ENCODE measurements at places on chromosomes 5 and 9.

DNA sequence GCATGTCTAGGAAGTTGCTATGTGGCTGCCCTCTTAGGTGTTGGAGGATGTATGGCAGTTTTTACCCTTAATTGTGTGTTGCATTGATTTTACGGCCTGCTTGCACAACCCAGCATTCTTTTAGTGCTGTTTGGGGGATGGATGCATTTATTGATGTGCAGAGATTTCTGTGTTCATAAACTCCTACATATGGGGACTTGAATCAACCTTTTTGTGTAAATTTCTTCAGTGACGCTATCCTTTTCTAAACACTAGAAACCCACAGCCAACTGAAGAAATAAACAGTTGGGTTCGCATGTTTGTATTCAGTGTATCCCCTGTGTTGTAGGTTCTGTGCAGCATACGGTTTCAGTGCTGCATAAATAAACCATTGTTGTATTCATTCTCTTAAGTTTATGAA lies 263.7 kb downstream of the RASEF start:
- DNase-seq = no peak

DNA sequence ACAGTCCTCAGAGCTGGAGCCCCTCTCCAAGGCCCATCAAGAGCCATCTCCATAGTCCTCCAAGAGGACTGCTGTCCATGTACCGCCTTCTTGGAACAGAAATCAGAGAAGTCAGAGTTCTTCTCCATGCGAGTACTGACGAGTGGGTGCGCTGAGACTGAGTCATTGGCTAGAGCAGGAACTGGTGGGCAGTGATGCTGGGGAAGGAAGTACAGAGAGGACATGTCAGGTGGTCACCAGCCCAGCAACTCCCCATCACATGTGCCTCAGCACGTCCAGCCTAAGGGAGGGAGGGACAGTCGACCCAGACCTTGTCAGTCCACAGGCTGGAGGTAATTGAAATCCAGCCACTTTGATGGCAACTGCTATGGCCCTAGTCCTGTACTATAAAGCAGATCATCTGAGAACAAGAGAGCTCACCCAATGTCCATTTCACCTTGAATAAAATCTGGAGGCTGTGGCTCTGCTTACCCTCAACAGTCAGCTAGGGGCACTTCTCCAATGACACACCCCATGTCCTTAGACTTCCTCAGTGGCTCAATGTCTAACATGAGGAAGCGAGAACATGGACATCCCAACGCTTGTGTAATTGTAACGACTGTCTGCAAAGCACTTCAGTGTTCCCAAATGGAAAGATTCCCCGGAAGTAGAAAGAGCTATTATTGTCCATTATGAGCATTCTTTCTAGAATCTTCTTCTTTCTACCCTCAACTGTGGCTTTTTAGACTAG lies 15.0 kb upstream of the FBP1 start:
- no peak for DNase-seq

GRCh38 chr5:144567421-144567780 lies 396.7 kb downstream of the KCTD16 start:
- DNase-seq = no peak

DNA sequence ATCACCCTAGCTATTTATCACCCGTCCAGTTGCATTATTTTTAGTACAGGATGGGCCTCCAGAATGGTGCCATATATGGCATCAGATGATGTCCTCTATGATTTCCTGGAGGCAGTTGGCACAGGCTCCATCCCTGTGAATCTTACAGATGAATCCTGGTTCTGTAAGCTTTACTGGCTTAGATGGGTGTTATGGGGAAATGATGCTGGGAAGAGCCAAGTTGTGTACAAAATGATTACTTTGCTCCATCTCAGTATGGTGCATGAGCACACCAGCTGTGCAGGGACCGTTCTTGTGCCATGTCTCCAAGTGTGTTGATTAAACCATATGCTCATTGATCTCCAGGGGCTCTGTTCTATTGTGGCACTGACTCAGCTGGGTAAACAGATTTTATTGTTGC lies 755.7 kb downstream of the TLR4 start:
- no peak for DNase-seq

DNA sequence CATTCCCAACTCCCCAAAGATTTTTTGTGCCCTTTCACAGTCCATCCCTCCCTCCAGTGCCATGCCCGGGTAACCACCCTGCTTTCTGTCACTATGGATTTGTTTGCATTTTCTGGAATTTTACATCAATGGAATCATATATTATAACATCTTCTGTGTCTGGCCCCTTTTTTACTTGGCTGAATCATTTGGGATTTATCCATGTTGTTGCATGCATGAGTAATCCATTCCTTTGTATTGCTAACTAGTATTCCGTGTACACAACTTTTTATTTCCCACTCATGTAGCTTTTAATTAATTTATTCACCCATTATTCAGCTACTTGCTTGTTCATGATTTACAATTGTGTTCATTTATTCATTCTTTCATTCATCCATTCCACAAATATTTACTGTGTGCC lies 94.1 kb downstream of the FGF18 start:
- no peak for DNase-seq

DNA sequence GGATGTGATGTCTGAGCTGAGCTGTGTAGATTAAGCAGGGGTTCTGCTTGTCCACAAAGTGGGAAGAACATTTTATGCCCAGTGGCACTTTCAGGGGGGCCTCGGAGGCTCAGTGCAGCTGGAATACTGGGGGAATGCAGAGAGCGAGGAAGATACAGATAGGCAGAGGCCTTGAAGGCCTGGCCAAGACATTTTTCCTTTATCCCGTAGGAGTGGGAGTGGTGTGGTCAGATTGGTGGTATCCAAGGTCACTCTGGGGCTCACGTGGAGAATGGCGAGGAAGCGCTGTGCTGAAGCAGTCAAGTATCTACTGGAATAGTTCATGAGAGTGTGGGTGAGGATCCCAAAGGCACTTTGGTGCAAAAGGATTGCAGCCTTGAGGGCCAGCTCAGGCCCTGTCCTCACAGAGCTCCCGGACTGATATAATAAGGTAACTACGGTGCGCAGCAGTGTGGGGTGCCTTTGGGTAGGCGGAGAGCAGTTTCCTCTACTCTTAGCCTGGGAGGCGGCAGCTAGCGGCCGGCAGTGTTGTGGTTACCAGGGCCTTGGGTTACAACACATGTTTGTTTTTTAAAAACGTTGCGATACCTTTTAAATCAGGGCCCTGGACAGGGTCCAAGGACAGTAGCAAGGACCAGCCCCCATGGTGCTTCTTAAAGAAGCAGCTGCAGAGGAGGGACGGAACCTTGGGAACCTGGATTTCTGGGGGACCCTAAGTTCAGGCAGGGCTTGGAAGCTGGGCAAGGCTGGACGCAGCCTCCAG lies 10.8 kb upstream of the CCDC69 start:
- DNase-seq = no peak

DNA sequence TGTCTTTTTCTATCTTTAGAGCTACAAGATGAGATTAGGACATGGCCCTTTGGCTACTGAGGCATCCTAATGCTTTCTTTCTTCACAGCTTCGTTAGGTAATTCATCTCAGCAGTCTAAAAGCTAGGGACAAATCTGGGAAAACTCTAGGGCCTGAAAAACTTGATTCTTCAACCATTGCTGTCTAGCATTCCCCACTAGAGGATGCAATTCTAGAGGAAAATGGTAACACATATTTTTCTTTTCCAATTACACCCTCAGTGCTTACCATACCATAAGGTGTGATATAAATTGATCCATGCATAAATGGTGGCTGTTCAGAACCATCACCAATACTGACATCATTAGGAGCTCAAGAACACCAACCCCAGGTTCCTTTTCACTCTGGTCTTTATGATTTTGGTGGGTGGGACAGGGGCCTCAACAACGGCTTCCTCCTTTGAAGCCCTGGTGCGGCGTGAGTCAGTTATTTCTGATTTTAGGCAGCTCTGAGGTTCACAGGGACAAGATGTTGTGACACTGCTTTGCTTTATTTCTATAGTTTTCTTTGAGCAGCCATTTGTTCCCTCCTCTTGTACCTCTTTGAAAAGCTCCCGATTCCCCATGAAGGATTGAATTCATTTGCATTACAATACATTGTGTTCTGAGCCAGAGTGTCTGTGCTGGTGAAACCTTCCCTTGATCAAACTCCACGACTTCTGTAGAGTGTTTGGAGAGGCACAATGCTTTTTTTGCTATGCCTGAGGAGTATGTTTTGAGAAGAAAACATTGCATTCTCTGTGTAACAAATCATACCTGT lies 526.0 kb upstream of the TRPC7 start:
- no peak for DNase-seq

- DNase-seq = no peak
Observed at GRCh38 chr5:64654561-64654938, 35.8 kb upstream of the SHISAL2B start.

DNA sequence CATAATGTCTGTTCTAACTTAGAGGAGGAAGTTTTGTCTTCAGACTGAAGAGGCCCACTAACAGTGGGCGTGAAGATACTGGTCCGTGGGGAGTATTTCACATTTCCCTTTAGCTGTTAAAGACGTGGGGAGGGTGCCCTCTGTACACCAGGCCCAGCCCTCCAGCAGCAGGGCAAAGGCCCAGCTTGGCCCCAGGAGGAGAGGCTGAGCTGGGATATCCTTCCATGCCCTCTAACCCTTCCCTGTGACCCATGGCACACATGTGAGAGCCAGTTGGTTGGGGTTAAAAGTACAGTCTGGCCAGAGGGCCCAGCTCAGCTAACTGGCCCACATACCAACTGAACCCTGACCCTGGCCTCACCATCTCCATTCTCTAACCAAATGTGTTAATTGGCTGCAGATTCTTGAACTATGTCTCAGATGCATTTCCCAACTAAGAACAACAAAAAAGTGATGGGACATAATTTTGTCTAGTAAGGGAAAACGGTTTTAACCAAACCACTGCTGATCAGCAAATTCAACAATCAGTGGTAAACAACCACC lies 74.4 kb downstream of the LHFPL2 start:
- DNase-seq = no peak

DNA sequence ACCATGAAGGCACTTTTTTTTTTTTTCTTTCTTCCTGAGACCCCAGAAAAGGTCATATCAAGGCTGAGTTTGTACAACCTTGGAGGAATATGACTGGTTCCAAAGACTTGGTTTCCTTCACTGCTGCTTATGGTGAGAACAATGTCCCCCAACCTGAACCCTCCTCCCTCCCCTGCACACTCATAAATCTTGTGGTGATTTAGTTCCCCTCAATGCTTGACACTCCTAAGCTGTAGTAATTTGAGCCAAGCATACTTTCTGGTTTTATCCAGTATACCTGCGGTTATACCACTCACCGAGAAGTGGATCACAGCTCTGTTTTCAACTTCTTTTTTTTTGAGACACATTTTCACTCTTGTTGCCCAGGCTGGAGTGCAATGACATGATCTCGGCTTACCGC lies 149.9 kb upstream of the KLF4 start:
- no peak for DNase-seq

- DNase-seq = no peak
Observed at GRCh38 chr5:102826629-102827028, 71.5 kb downstream of the PAM start.

DNA sequence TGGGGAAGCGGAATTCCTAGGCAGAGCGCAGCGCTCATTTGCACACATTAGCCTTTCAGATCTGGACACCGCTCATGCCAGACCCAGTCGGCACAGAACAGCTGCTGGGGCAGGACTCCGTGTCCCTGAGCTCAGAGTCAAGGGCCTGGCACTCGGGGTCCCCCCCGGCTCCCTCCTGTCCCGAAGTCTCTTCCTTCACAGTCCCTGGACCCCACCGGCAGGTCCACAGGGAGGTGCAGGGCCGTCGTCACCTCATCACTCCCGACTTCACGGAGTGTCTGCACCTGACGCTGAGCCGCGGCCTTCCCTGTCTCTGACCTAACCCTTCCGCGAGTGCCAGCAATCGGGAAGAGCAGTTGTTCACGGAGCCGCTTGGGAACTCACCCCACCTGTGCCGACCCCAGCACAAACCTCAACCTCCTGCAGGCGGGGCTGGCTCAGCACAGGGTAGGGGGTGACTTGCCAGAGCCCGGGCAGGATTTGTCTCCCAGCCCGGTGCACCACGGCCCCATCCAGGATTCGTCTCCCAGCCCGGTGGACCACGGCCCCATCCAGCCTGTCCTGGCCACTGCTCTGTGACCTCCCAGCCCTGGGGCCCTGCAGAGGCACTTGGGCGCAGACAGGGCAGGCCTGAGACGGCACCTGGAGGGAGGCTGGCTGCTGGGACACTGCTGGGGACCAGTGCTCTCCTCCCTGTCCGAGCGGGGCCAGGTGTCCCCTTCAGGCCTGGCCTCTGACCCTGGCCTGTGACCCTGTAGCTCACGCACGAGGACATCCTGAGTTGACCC lies 9.9 kb upstream of the SLC9A3 start:
- peak; percentile 83 for DNase-seq

DNA sequence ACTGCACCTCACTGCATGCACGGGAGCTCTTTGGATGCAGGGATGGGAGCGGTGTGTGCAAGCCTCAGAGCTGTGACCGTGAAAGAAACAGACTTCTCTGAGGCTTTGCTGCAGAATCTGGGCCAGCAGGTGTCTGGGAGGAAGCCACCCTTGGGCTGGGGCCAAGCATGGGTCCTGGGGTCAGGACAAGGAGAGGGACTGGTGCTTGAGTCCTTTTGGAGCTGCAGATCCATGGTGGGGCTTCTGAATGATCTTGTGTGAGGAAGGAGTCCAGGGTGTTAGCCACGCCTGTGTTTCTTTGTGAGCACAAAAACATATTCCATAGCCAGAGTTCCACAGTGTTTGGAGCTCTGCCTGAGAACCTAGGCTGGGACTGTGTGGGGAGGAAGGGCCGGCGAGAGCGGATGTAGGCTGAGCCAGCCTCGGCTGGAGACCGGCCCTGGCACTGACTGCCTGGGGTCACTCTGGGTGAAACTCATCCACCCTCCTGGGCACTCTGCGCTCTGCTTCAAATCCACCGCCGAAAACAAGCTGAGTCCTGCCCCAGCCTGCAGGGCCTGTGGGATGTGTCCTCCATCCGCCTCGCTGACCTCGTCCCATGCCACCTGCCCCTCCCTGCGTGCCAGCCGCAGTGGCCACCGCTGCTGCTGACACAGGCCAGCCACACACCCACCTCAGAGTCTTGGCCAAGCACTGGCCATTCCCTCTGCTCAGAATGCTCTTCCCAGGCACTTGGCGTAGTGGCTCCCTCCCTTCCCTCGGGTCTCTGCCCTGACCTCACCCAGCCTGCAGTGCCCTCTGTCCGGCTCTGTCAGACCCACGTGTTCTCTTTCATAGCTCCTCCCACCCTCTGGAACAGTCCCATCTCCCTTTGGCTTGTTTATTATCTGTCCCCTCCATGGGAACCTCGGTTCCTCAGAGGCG lies 26.7 kb downstream of the ERGIC1 start:
- no peak for DNase-seq

- no peak for DNase-seq
Observed at GRCh38 chr5:111463311-111463710, 49.0 kb downstream of the STARD4 start.

- no peak for DNase-seq
Observed at GRCh38 chr5:41151564-41151963, 61.8 kb downstream of the C6 start.

GRCh38 chr5:96509316-96509715 lies 76.3 kb upstream of the PCSK1 start:
- no peak for DNase-seq

DNA sequence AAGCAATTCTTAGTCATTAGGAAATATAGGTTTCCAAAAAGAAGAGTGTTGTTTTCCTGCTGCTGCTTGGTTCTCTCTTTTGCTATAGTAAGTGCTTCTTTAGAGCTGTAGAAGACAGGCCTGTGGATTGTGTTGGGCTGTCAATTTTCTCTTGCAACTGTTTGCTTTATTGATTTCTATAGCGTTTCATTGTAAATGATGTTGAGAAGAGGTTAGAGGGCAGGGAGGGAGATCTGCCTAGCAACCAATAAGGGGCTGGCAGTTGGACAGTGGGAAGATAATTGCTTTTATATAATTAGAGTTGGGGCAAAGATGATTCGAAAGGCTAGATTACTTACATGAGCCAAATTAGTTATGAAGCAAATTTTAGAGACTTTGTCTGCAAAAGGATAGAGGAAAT lies 11.1 kb downstream of the UNC13B start:
- no peak for DNase-seq
